GM23248 (cell line): ENCODE measurements at places on chromosomes 1 and 21. TPM values are rescaled to one million over a fixed set of nuclear protein-coding genes. Genes with fewer than 3 reads are reported as not detected.

- no peaks in the 10 kb centered on the region for H3K4me1 ChIP-seq
- H3K36me3 ChIP-seq, result no peaks in the 10 kb centered on the region
- H3K27ac ChIP-seq, result no peak overlapping the region
Measured at GRCh38 chr1:5864256-5864655, 128.0 kb downstream of the NPHP4 start.

DNA sequence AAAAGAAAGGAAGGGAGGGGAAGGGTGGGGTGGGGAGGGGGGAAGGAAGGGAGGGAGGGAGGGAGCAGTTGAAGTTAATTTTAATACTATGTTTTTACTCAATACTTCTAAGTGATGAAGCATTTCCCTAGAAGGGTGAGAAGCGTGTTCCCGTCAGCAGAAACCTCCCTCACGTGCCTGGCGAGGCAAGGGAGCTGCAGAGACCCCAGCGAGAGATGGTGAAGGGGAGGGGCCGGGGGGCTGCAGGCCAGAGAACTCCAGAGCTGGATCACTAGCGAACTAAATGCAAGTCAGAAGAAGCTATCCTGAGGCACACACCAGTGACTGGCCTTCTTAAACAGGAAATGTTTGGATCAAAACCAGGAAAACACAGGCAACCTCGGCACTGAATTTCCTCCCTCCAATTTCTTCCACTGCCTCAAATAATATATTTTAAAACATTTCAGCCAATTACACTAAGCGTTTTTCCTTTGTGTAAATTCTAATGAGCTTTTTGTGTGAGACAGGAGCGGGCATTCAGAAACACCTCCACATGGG, 18.0 kb downstream of the WDR4 start:
- peaks cover 3% of the 10 kb centered on the region; the same call in 1 of the 2 replicates for H3K4me1 ChIP-seq
- H3K4me3 ChIP-seq, result no peak overlapping the region
- H3K27ac ChIP-seq, result no peak overlapping the region

DNA sequence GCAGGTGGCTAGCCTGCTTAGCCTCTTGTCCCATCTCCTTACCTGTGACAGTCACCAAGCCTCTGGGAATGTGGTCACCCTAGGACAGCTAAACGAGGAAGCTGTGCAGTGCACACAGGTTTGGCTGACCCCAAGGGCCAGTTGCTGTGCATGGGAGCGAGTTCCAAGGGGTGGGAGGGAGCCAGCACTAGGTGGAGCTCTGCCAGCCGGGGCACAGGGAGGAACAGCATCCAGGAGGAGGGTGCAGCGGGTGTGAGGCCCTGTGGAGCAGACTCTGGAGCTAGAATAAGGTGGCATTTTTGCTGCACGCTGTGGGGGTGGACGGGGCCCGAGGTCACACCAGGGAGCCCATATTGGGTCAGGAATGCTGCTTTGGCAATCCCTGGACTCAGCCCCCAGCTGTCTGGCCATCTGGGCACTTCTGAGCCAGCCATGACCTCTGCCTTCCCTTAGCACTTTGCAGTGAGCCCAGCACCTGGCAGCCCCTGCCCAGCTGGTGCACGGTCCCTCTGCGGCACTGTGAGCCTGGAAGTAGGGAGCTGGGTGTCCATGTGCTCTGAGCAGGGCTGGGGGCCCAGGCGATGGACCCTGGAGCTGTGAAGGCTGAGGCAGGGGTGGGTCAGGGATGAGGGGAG, 8.7 kb downstream of the PDXK start:
- peak; percentile 36 for DNase-seq
- no peaks in the 10 kb centered on the region for H3K36me3 ChIP-seq
- peaks cover 49% of the 10 kb centered on the region for H3K4me1 ChIP-seq
- H3K4me3 ChIP-seq, result peak overlapping the region; percentile 45

DNA sequence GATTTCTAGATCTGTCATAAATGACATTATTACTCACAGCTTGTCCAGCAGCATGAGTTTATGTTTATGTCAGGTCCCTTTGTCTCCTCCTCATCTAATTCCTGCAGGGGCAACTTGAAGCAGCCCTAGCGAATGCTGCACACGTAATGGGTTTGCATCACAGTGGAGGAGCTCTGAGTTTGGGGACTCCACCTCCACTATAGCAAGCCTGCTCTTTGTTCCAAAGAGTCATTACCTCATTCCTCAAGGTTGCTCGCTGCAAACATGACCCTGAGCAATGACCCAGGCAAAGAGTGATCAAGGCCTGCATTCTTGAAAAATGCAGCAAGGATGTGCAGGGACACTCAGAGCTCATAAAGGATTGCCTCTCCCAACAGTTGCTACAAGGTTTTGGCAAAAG, 261.9 kb downstream of the HHIPL2 start:
- peaks cover 10% of the 10 kb centered on the region; the same call in 1 of the 2 replicates for H3K4me1 ChIP-seq
- no peaks in the 10 kb centered on the region for H3K27me3 ChIP-seq
- H3K36me3 ChIP-seq, result no peaks in the 10 kb centered on the region

- no peaks in the 10 kb centered on the region for H3K27me3 ChIP-seq
- H3K4me1 ChIP-seq, result peaks cover 14% of the 10 kb centered on the region
- no peak overlapping the region for H3K4me3 ChIP-seq
- DNase-seq, result peak; percentile 87
Measured at GRCh38 chr1:195663549-195664280, 944.5 kb downstream of the KCNT2 start.

DNA sequence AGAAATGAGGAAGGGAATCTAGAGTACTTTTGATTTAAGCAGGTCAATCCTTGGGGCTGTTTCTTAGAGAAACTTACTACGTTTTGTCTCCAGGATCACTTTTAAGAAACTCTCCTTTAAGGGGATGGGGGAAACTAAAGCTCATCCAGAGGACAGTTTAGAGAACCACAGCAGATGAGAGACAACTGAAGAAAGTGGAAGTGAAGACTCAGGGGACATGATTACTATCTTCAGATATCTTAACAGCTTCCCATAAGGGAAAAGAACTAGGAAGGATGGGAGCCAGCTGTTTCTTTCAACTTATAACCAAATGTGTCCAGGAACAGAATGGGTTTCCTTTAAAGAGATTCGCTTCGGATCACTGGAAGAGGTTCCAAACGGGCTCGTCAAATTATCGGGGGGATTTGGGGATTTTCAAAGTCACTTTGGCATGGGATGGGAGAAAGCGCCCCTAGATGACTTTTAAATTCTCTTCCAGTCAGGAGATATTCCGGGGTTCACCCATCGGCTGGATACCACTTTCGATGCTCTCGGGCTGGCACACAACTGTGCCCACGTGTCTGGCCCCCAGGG, 1.2 kb downstream of the SCMH1 start:
- H3K27me3 ChIP-seq, result no peaks in the 10 kb centered on the region
- H3K27ac ChIP-seq, result peak overlapping the region; percentile 62
- peak overlapping the region; percentile 78 for H3K4me3 ChIP-seq
- H3K4me1 ChIP-seq, result peaks cover 18% of the 10 kb centered on the region

OR2L2 gene
- not detected in 2 replicates for total RNA-seq

OR2L8 gene
- not detected in 2 replicates for total RNA-seq

- H3K4me1 ChIP-seq, result no peaks in the 10 kb centered on the region
- no peak overlapping the region for H3K27ac ChIP-seq
- peak; percentile 60 for DNase-seq
- H3K4me3 ChIP-seq, result no peak overlapping the region
- peaks cover 21% of the 10 kb centered on the region; the same call in 1 of the 2 replicates for H3K36me3 ChIP-seq
Measured at GRCh38 chr1:43414634-43415223, 25.0 kb downstream of the SZT2 start.

NECTIN4 gene
- total RNA-seq, result 0.54 TPM in 1 of 2 replicates, not detected in the other

C2CD2 gene
- total RNA-seq, result 11.5 and 12.2 TPM in 2 replicates

DNA sequence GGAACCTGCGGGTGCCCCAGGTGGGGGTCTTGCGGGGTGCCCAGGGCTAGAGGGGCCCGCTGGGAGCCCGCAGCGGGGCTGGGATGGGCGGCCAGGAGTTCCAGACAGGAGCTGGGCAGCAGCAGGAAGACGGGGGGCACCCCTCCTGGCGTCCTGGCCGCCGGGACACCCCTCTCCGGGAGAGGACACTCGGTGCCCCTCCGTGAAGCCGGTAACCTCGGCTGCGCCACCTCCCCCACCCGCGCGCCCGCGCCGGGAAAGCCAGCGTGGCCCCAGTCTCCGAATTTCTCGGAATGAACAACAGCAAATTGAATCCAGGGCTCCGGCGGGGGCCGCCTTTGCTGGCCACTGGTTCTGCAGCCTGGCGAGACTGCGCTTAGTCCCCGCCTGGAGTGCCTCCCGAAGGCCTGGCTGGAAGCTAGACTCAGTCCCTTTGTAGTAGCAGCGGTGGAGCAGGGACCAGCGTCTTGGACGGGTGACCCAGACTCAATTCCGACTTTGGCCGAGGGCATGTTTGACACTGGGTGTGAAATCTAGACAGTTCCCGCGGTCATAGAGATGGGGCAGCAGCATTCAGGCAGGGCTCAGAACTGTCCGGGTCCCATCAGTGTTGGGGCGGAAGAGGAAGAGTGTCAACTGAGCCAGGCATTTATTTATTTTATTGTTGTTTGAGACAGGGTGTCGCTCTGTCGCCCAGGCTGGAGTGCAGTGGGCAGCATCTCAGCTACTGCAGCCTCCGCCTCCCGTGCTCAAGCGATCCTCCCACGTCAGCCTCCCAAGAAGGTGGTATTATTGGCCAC, 773 bp downstream of the IFNGR2 start:
- H3K36me3 ChIP-seq, result no peaks in the 10 kb centered on the region
- no peaks in the 10 kb centered on the region for H3K27me3 ChIP-seq
- peak overlapping the region; percentile 87 for H3K4me3 ChIP-seq
- peak overlapping the region; percentile 87 for H3K27ac ChIP-seq
- peaks cover 24% of the 10 kb centered on the region for H3K4me1 ChIP-seq

- no peaks in the 10 kb centered on the region for H3K36me3 ChIP-seq
- no peak overlapping the region for H3K4me3 ChIP-seq
- DNase-seq, result no peak
Measured at GRCh38 chr1:3237570-3237969, 168.6 kb downstream of the PRDM16 start.

DNA sequence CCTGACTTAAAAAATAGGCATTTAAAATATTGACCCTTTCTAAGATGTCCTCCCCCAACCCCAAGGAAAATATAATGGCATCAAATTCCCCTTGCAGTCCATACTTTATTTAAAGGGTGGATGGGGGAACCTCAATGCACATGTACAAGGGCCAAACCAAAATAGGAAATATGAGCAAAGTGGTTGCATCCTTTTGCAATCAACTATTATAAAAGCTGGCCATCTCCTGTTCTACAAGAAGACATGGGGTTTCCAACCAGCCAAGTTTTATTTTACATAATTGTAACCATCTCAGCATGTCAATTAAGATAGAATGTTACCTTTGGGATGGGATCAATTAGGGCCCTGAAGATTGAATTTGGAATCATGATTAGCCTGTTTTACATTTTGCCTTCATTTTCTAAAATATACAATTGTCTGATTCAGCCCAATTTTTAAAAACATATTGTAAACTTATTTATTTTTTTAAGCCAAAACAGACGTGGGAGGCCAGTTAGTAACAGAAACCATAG, 146.7 kb upstream of the NFIA start:
- no peaks in the 10 kb centered on the region for H3K4me1 ChIP-seq
- H3K36me3 ChIP-seq, result no peaks in the 10 kb centered on the region
- H3K27me3 ChIP-seq, result no peaks in the 10 kb centered on the region
- no peak overlapping the region for H3K4me3 ChIP-seq
- no peak for DNase-seq

- H3K27ac ChIP-seq, result no peak overlapping the region
- DNase-seq, result no peak
- no peaks in the 10 kb centered on the region for H3K27me3 ChIP-seq
- peaks cover 69% of the 10 kb centered on the region for H3K36me3 ChIP-seq
Measured at GRCh38 chr1:145828367-145829026, 4.5 kb downstream of the POLR3C start.

RSPO1 gene
- total RNA-seq, result 0.22 TPM in 1 of 2 replicates, not detected in the other

KAZN gene
- 4.9 and 5.4 TPM in 2 replicates for total RNA-seq

GRCh38 chr1:24069817-24070216, 42.1 kb downstream of the MYOM3 start:
- DNase-seq, result peak; percentile 5
- H3K27me3 ChIP-seq, result no peaks in the 10 kb centered on the region
- H3K36me3 ChIP-seq, result no peaks in the 10 kb centered on the region
- no peak overlapping the region for H3K27ac ChIP-seq
- no peaks in the 10 kb centered on the region for H3K4me1 ChIP-seq

TGFB2 gene
- total RNA-seq, result 0.51 and 0.97 TPM in 2 replicates

DNA sequence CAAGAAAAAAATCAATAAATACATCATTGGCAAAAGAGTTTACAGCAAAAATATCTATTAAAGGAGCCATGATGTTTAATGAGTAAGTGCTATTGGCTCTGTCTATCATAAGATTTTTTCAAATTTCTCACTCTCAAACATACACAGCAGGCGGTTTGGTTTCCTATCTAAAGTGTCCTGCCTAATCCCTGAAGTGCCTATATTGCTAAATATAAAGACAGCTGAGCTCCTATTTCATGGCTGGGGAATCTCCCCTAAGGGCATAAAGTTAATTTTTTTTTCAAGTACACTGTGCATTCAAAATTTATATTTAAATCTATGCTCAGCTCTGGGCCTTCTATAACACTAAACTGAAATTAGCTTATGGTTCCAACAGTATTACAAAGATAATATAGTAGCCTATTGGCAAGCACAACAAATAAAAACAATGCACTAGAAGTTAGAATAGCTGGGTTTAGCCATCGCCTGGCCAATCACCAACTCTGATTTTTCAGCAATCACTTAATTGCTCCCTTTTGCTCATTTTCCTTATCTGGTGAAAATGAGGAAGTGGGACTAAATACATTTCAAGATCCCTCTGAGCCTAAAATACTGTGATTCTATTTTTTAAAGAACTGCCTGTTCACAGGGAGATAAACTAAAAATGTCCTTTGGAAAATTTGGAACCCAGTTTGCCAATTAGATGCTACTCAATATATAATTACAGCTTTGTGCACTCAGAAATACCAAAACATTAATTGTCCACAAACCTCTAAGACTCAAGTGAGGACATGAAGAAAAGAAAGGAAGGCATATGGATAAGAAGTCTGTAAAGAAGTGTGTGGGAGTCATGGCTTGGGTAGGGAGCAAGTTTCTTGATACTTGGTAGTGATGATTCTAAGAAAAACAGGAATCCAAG, 62.5 kb downstream of the WDR64 start:
- no peak overlapping the region for H3K4me3 ChIP-seq
- no peaks in the 10 kb centered on the region for H3K36me3 ChIP-seq
- no peaks in the 10 kb centered on the region for H3K27me3 ChIP-seq
- DNase-seq, result no peak

GRCh38 chr1:86701731-86702130, 2.6 kb upstream of the SH3GLB1 start:
- no peaks in the 10 kb centered on the region for H3K27me3 ChIP-seq
- no peak overlapping the region for H3K27ac ChIP-seq
- no peaks in the 10 kb centered on the region for H3K36me3 ChIP-seq
- no peak for DNase-seq
- H3K4me1 ChIP-seq, result peaks cover 6% of the 10 kb centered on the region; the same call in 1 of the 2 replicates
- H3K4me3 ChIP-seq, result no peak overlapping the region
